NCI-H460 (cell line): ENCODE measurements at places on chromosomes 4 and X.

DNA sequence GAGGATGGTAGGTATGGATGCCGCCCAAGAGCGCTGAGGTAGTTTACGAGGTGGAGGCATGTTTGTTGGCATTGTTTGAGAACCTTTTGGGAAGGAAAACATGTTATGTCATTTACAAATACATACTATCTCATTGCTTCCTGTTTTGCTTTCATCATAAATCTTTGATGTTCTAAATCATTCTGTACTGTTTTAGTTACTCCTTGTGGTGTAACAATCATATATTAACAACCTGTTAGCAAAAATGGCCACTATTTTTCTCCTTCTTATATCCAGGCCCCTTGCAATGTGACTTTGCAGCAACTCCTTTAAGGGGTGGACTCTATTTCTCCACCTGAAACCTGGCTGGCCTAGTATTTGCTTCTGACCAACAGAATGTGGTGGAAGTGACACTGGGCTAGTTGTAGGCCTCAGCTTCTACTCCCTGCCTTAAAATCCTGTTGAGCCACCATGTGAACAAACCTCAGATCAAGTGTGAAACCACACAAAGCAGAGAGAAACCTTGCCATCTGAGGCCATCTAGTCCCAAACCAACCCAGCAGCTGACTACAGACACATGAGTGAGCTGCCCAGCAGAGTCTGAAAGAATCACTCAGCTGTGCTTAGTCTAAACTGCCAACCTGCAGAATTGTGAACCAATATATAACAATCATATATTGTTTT, 15.8 kb upstream of the CXorf38 start:
- DNase-seq, result no peak

DNA sequence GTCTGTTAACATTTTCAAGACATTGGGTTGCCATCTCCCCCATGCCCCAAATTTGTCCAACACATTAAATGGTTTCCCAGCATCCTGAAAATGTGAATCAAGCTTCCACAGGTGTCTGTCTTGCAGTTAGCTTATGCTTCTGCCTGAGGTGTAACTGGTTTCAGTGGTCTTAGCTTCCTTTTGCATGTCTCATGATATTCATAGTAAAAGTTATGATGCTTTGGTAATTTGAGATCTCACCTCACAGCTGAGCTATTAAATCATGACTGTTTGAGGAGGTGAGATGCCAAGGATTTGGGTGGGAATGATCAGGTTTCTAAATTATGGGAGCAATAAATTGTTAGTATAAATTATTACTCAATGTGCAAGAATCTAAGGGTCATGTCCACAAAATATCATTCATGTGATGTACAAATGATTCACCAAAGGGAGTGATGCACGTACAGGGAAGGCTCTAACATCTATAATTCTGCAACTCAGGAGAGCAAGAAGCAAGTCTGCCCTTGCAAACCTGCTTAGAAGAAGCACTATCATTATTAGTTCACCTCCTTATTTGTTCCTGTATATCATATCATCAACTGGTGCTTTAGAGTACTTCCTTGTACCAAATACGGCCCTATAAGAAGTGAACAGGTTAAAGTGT, 17.1 kb upstream of the RAI2 start:
- DNase-seq, result no peak

GRCh38 chrX:108245462-108245861, 153.9 kb downstream of the ATG4A start:
- no peak for DNase-seq

DNA sequence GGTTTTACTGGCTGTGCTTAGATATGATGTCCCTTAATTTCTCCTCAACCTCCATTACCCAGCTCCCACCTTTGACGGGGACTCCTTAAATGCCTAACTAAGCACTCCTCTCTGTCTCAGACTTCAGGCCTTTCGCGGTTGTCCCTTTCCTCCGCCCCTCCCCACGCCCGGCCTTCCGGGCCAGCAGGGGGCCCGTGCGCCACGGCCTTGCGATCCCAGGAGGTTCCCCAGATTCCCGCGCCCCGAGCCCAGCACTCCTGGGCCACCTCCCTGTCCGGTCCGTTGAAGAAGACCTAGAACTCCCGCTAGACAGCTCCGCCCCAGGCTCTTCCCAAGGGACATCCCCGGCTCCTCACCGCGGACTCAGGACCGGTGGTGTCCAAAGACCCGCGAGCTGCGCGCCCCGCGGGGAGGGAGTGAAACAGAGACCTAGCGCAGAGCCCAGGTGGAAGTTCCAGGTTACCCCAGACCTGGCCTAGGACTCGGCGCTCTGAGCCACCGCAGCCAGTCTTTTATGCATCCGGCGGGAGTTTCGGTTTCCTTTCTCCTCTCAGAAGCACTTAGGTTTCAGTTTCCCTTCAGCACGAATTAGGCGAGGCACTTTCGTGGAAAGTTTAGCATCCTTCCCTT, at the start of gene DDX60:
TSS of gene DDX60 (minus strand) at position 487 of the 630 bp plus-strand sequence. CDS start 7,493 bp downstream, outside the sequence.
- peak; percentile 46 for DNase-seq

- DNase-seq, result no peak
Measured at GRCh38 chr4:165761963-165762362, 111.1 kb upstream of the TLL1 start.

GRCh38 chr4:132992686-132993085, 156.4 kb upstream of the PCDH10 start:
- DNase-seq, result no peak

DNA sequence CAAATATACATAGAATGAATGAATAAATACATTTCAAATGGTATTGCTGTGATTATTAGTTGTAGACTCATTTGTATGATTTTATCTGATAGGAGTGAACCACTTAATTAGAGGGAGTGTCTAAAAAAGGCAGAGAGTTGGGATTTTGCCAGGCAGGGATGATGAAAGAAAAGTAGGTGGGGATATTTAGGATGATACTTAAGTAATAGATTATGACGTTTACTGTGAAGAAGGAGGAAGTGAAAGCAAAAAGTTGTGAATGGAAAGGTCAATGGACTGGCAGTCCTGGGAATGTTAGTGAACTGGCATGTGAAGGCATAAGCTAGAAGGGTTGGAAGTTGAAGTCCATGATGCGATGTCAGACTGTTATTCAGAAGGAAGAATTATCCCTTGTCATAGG, 917.1 kb downstream of the RAPGEF2 start:
- no peak for DNase-seq

- DNase-seq, result no peak
Measured at GRCh38 chrX:126855839-126856524, 36.5 kb downstream of the PRR32 start.

- no peak for DNase-seq
Measured at GRCh38 chrX:37754516-37754915, 25.3 kb upstream of the CYBB start.
